Spinal cord (tissue), 10 donors: ENCODE measurements at places on chromosomes 2 and 18. TPM values are rescaled to one million over a fixed set of nuclear protein-coding genes. Genes with fewer than 3 reads are reported as not detected.

The ZSWIM2 gene
- polyA plus RNA-seq, result 0.20 TPM

The TSPYL6 gene
- polyA plus RNA-seq, result 0.50 TPM

The VWA3B gene
- 2.4 TPM for polyA plus RNA-seq

The ADAM23 gene
- polyA plus RNA-seq, result 50.5 TPM

The MARCO gene
- polyA plus RNA-seq, result 0.29 TPM

The FOXI3 gene
- 0.14 TPM for polyA plus RNA-seq

The GTF2A1L gene
- 2.0 TPM for polyA plus RNA-seq

The SP5 gene
- polyA plus RNA-seq, result 4.3 TPM

The KCTD1 gene
- 46.7 TPM for polyA plus RNA-seq

The HNMT gene
- polyA plus RNA-seq, result 29.0 TPM

The TEX44 gene
- polyA plus RNA-seq, result not detected

The FLACC1 gene
- 4.3 TPM for polyA plus RNA-seq

The SKOR2 gene
- 5.2 TPM for polyA plus RNA-seq

The GKN1 gene
- polyA plus RNA-seq, result not detected

The RALB gene
- 55.0 TPM for polyA plus RNA-seq

The UGT1A5 gene
- not detected for polyA plus RNA-seq

The KCNK3 gene
- 36.0 TPM for polyA plus RNA-seq

The SPP2 gene
- polyA plus RNA-seq, result 0.51 TPM

The SCYGR4 gene
- polyA plus RNA-seq, result 0.57 TPM

The TMEM37 gene
- 1.6 TPM for polyA plus RNA-seq

The POTEJ gene
- polyA plus RNA-seq, result not detected

The CD8B gene
- 2.7 TPM for polyA plus RNA-seq

The ATG16L1 gene
- polyA plus RNA-seq, result 25.8 TPM

The SKA1 gene
- polyA plus RNA-seq, result 3.5 TPM

The ERBB4 gene
- 14.4 TPM for polyA plus RNA-seq

The RESP18 gene
- polyA plus RNA-seq, result 6.6 TPM

The IL36B gene
- polyA plus RNA-seq, result not detected

The CXCR1 gene
- not detected for polyA plus RNA-seq

The CNTNAP5 gene
- 16.7 TPM for polyA plus RNA-seq

The FAM237A gene
- not detected for polyA plus RNA-seq

The KCNJ13 gene
- 8.6 TPM for polyA plus RNA-seq

The GATA6 gene
- 0.42 TPM for polyA plus RNA-seq

The ABCB11 gene
- 0.19 TPM for polyA plus RNA-seq

The NDUFV2 gene
- 133 TPM for polyA plus RNA-seq

The NEU2 gene
- not detected for polyA plus RNA-seq

The CABLES1 gene
- 7.6 TPM for polyA plus RNA-seq

The FBXO36 gene
- 6.8 TPM for polyA plus RNA-seq
